Inflammatory macrophage treated with lipopolysaccharide for 1 hour (primary cell): ENCODE measurements at places on chromosomes 3 and 15.

DNA sequence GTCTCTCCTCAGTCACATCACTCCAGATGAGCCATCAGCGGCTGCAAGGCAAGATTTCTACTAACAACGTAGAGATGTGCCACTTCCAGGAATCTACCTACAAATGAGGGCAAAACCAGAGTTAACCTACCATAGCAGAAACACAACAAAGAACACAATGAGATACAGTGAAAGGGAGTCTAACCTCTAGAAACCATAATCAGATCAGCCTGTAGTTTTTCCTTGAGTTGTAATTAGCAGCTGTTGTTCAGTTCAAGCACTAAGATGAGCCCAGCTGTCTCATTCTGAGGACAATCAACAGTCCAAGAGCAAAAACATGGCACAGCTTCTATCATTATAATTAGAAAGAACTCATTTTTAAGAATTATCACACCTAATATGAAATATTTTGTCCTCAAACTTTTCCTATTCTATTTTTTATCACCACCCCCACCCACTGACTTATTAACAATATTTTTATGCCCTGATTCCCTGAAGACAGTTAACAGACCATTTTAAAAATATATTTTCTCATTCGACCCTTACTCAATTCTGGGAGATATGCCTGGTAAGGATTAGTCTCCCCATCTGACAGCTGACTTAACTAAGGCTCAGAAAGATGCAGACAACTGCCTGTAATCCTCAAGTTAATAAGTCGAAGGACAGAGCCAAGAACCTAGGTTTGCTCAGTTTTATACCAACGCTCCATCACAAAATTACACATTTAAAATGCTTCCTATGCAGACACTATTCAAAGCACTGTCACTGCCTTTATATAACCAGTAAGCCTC lies 50.1 kb downstream of the MAGI1 start:
- DNase-seq: no peak

- DNase-seq: no peak
These were observed 53.7 kb downstream of the DCLK3 start for GRCh38 chr3:36710606-36711005.

- no peak for DNase-seq
These were observed 395.4 kb upstream of the ADAMTS9 start for GRCh38 chr3:65083240-65083639.

DNA sequence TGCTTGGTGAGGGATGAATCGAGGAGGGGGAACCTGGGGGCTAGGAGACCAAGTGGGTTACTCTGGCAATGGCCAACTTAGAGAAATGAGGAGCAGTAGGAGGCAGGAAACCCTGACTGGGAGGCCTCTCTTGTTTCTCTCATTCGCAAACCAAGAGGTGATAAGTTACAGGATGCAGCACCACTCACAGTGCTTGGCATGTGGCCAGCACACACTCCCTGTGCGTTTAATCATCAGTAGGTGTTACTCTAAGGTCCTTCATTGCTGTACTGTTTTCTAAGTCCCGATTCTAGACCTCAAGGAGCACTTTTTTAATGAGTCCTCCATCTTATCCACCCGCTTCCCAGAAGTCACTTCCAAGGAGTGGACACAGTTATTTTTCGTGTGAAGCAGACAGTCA lies 314.1 kb upstream of the TRIM42 start:
- DNase-seq: no peak
